Posterior vena cava (tissue), 2 donors: ENCODE measurements at places on chromosomes 11 and 22. TPM values are rescaled to one million over a fixed set of nuclear protein-coding genes. Genes with fewer than 3 reads are reported as not detected.

The TSSK2 gene
- total RNA-seq: not detected

The TIGD3 gene
- total RNA-seq: not detected

The GPHA2 gene
- total RNA-seq: not detected

The SLC25A45 gene
- total RNA-seq: 6.1 TPM

GRCh38 chr11:16959602-16960001, 54.6 kb downstream of the PLEKHA7 start:
- DNase-seq: no peak

- DNase-seq: peak; percentile 84
These were observed 11.8 kb upstream of the DSCAML1 start for GRCh38 chr11:117808784-117809183.

DNA sequence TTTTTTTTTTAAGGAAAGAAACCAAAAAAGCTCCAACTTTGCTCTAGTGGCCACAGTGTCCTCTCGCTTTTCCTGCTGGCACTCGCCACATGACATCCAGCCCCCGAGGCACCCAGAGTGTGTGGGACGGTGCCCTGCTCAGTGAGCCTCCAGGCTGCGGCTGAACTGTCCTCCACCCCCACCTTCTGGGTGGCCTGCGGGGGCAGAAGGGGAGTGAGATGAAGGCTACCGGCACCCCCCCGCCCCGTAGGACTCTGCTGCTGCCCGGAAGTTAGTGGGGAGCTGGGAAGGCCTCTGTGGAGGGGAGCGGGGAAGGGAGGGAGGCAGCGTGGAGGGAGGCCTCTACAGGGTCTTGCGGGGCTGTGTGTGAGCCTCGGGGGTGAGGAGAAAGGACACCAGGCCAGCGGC, 264.4 kb downstream of the CTTN start:
- no peak for DNase-seq

DNA sequence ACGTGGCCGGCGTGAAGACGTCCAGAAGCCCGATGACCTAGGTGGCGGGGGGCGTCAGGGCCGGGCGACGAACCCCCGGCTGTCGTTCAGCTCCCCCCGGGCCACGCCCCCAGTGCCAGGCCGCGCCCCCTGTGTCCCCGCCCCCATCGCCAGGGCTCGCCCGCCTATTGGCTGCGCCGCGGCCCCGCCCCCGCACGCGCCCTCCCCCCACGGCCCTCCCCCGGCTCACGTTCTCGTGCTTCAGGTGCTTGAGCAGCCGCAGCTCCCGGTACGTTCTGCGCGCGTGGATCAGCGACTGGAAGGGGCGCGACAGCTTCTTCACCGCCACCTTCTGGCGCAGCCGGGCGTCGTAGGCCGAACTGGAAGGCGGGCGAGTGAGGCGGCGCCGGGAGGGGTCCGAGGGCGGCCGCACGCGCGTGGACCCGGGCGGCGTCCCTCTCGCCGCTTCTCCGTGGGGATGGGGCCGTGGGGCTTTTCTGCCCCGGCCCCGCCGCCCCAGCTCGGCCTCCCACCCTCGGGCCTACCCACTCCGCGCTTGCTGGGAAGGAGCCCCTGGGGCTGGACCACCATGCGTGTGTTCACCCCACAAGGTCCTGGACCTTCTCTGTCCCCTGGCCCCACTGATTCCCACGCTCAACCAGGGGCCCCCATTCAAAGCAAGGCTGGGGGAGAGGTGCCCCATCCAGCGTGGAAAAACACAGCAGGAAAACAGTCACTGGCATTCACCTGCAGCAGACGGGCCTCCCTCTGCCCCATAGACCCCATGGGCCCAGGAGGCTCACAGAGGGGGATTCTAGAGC, 2.4 kb downstream of the MAPK11 start:
- DNase-seq: no peak

- peak; percentile 49 for DNase-seq
These were observed 571.8 kb downstream of the BRD1 start for GRCh38 chr22:49255741-49256318.

GRCh38 chr22:32211011-32211410, 6.1 kb upstream of the RFPL2 start:
- no peak for DNase-seq

- DNase-seq: no peak
These were observed 4.1 kb downstream of the SLC36A4 start for GRCh38 chr11:93193731-93194130.

DNA sequence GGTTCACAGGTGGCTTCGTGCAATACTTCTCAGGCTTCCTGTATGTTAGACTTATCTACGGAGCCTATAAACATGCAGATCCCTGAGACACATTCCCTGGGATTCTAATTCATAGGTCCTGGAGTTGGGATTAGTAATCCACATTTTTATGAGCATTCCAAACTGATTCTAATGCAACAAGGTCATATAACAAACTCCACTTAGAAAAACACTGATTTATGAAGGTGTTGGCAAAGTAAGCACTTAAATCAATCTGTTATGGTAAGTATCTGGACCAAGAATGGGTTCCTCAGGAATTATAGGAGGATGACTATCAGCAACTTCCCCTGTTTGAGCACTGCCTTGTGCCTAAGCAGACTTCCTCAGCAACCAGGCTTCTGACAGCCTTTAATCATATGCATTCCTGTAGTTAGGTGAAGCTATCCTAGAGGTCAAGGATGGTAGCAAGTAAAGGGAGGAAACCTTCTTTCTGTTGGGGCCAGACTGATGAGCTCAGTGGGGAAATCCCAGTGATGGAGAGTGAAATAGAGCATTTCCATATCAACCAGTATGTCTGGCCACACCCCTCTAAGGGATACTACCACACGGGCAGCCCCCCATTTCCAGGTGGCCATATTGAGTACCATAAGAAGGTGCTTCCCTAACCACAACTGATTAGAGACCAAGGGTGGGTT, 89.6 kb downstream of the RASSF10 start:
- DNase-seq: no peak

DNA sequence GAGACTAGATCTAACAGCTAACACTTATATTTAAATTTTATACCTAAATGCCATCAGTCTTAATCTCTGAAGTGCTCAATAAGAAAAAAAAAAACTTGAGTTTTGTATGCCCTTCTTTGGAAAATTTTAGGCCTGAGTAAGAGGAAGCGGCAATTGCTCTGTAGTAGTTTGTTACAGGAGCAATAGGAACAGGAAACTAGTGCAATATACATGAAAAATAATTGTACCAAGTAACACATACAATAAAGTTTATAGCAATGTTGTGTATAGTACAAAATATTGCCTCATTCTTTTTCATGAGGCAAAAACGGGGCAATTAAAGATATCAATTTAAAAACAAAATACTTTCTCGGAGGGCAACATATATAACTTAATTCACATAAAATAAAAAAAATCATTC, 19.7 kb downstream of the OR5AK2 start:
- DNase-seq: no peak

GRCh38 chr11:122642472-122642922, 13.0 kb upstream of the UBASH3B start:
- no peak for DNase-seq

DNA sequence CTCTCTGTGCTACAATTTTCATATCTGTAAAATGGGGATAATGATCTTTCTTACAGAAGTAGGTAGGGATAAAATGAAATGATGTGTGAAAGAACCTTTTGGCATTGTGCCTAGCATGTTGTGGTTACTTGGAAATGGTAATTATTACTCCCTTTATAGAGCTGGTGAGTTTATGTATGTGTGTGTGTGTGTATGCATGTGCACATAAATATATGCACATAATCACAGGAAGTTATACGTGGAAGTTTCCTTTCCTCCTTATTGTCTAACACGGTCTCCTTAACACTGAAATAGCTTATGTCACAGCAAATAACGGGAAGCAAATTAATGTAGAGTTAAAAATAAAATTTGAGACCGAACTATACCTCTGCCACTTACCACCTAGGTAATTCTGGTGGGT, 163.7 kb upstream of the ZBED5 start:
- DNase-seq: no peak
